Activated T-cell treated with anti-CD3 and anti-CD28 coated beads for 4 hours (primary cell): ENCODE measurements at places on chromosomes 5 and 9.

GRCh38 chr5:52262844-52263243, 524.9 kb upstream of the ITGA1 start:
- no peak for DNase-seq

DNA sequence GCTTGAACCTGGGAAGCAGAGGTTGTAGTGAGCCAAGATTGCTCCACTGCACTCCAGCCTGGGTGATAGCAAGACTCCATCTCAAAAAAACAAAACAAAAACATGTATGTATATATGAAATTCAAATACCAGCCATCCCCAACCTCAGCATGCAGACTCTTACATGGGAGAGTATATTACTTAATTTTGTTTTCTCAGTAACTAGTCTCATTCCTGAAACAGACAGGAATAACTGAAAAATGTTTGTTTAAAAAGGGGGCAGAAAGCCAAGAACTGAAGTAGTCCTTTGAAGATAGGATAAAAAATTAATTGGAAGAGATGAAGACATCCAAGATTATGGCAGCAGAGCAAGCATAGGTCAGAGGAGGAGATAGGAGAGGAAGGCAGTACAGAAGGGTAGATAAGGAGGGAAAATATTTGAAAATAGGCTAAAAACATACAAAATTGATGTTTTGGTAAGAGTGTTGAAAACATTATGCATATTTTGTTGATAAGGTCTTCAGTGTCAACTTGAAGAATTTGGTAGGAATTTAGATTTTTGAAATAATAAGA, 309.9 kb downstream of the MAT2B start:
- no peak for DNase-seq

DNA sequence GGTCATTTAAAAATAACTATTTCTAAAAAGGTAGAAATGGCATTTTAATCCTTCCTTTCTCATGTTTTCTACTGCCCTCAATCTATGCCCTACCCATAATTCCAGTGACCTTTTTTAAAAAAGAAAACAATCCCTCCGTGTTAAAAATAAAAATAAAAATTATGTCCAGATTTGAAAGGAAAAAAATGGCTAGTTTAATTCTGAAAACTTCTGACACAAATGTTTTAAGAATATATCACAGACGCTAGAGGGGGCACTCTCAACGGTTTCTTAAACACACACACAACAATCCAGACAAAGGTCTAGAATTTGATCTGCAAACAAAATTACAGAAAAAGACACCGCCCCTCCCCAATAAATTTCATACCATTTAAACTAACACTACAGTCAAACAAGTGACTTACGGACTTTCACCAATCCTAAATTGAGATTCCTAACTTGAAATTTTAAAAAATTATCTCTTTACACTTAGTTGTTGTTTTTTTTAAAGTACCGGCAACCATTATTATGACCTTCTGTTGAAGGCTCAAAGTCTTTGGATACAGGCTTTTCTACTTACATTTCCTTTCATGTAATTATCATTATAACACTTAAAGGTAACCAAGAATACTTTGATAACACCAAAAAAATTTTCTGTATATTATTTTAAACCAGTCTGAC, 38.2 kb downstream of the CLINT1 start:
- no peak for DNase-seq

DNA sequence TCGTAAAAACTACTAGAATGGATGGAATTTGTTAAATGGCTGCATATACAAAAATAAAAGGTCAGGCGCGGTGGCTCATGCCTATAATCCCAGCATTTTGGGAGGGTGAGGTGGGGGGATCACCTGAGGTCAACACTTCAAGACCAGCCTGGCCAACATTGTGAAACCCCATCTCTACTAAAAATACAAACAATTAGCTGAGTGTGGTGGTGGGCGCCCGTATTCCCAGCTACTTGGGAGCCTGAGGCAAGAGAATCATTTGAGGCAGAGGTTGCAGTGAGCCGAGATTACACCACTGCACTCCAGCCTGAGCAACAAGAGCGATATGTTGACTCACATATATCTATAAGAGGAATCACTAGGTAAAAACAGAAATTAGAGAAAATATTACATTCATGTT, 9.3 kb upstream of the GPR150 start:
- DNase-seq, result no peak
